ENCODE measurements at places on chromosomes 13 and 19.

DNA sequence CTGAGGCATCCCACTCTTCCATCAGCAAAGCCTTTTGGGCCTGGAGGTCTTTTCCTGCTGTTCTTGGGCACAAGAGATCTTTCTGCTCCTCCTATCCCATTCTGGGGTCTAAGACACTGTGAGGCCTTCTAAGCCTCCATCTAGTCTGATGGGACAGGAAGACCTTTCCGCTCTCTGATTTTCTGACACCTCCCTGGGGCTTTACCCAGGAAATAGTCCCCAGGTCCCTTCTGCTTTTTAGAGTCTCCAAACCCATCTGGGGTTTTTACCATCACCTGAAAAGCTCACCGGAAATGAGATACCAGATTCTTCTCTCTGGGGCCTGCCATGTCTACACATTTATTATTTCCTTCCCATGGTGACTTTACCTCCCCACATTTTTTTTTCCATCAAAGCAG, 21.1 kb downstream of the CLEC17A start:
- no peak for DNase-seq

GRCh38 chr13:87536899-87537298, 134.3 kb upstream of the SLITRK5 start:
- DNase-seq, result no peak

- no peak for DNase-seq
Measured at GRCh38 chr19:11151181-11151580, 4.4 kb downstream of the SPC24 start.

DNA sequence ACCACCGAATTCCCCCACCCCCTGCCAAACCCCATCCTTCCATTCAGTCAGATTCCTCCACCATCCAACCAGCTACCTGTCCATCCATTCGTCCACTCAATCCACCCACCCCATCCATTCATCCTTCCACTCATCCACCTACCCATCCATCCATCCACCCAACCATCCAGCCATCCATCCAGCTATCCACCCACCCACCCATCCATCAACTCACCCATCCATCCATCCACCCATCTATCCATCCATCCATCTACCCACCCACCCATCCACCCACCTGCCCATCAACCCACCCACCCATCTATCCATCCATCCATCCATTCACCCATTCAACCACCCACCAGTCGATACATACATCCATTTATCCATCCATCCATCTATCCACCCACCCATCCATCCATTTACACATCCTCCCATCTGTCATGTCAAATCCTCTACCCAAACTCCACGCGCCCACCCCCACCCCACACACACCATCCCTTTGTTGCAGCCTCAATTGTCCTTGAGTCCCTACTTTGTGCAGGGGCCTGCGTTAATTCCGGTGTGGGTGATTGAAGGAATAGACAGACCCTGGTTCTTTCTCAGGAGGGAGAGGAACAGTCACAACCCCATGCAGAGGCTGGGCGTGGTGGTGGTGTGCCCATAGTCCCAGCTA, 5.3 kb upstream of the SLC5A5 start:
- DNase-seq, result no peak

GRCh38 chr13:102376318-102376717, 25.5 kb downstream of the FGF14 start:
- no peak for DNase-seq

GRCh38 chr13:101218484-101218883, 197.8 kb downstream of the NALCN start:
- no peak for DNase-seq

DNA sequence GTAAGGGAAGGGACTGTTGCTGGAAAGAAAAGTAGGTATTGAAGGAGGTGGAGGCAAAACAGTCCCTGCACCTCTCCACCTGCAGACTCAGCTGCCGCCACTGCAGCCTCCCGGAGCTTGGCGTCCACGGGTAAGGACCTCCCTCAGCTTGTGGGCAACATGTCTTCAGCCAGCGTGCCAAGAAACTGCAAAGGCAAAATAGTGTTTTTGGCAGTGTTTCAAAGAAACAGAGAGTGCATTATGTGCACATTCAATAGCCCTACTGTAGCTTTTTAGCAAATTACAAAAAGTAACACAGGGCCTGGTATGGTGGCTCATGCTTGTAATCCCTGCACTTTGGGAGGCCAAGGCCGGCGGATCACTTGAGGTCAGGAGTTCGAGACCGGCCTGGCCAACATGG, 57.4 kb downstream of the ATP11A start:
- DNase-seq, result no peak

GRCh38 chr19:16033136-16033530, 43.2 kb upstream of the TPM4 start:
- DNase-seq, result no peak

DNA sequence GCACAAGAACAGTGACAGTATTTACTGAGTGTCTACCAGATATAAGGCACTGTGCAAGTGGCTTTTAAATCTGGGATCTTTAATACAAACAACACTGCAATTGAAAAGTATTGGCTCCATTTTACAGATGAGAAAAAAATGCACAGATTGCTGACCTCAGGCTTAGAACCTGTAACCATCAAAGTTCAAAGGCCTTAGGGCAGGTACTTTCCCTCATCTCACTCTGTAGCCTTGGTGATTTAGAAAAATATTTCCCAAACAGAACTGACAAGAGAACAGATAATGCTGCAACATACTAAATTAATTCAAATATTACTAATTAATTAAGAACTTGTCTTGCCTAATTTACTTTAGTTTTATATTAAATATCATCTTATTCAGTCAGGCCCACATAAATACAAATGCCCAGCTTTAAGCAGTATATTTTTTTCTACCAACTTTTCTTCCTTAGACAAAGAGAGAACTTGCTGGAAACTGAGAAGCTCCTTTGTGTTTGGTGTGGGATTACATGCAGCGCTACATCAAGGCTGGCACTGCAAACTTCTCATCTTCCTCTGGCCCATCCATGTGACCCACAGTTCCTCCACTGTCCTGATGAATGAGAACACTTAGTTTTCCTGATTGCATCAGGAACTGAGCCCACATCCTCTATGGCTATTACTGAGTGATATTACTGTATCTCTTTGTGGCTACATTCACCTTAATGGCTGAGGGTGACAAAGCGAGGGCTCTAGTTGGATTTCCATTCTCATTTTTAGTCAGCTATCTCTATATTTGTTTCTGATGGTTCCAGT, 302.1 kb downstream of the ENOX1 start:
- no peak for DNase-seq

DNA sequence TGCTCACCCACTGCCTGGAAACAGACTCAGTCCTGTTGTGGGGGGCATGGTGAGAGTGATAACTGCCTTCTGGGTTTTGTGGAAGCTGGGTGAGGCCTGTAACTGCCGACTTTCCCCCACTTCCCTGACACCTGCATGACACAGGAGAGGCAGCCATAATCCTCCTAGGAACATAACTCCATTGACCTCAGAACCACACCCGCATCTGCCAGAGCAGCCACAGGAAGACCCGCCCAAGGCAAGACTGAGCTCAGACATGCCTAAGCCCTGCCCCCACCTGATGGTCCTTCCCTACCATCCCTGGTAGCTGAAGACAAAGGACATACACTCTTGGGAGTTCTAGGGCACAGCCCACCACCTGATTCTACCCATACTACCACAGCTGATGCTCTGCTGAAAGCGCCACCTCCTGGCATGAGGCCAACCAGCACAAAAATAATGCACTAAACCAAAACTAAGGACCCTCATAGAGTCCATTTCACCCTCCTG, 326.7 kb downstream of the RBM26 start:
- DNase-seq, result no peak

DNA sequence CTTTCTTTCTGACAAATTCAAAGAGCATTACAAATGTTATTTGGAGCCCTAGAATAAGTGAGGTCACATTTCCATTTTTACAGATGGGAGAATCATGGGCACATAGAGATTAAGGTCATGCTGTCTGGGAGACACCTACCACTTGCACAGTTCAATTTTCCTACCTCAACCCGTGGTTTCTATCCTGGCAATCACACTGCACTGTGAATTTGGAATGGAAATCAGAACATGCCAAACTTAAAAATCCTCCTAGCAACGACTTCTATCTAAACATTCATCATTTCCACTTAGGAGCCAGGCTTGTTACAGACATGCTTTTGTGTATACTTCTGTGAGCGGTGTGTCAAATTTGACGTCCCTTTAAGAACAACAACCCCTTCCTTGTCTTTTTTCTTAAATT, 251.5 kb downstream of the DNAJC15 start:
- DNase-seq, result no peak

DNA sequence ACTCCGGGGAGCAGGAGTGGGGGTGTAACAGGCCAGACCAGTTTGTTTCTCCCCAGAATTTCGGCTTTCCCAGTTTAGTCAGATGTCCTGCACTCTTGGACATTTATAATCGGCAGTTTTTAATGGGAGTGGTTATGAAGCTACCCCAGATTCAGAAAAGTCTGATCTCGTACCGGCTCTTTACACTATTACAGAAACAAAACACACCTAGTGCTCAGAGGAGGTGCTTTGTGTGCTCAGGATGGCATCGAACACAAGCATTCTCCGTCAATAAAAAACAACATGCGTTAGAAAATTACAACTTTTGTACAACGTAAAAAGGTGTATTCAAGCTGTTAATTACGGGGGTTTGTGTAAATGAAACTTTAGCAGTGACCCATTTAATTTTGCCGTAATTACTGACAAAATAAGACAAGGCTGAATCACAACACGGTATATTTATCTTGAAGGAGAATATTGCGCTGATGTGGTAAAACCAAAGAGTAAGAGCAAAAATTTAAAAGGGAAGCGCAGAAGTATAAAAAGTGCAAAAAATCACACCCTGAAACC, 6.6 kb upstream of the SOX1 start:
- no peak for DNase-seq

DNA sequence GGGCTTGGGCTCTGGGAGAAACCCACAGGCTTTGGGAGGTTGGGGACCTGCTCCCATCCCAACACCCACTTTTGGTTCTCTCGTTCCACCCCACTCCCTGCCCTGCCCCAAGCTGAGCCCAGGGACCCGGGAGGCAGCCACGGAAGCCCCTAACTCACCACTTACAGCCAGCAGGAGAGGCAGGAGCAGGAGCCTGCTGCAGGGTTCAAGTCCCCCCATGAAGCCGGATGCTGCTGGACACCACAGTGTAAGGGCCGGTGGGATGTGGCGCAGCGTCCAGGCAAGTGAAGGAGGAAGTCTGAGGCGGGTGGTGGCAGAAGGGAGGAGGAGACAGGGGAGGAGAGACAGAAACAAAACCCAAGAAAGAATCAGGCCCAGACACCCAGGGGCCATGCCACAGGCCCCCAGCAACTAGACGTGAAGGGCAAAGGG, at the start of gene TYROBP:
TSS of gene TYROBP (minus strand) at position 286 of the 432 bp plus-strand sequence. CDS start at position 219, 67 bp downstream.
- DNase-seq, result no peak

- no peak for DNase-seq
Measured at GRCh38 chr13:46759846-46760245, 37.1 kb downstream of the ESD start.

DNA sequence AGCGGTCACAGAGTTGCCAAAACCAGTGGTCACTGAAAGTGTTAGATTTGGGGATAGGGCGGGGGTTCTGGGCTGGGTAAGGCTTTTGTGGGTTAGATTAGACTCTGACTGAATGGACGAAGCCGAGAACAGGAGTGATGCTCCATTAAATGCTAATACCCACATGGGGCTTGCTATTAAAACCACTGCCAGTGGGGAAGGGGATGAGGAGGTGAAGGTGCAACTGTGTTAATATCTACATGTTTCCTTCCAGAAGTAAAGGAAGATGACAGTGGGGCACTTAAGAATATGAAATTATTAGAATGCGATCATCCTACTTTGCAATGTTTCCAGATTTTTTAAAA, 573 bp upstream of the ZNF614 start:
- DNase-seq, result no peak

GRCh38 chr13:31236211-31236786, 36.5 kb downstream of the B3GLCT start:
- no peak for DNase-seq

GRCh38 chr13:73141292-73141771, 82.5 kb downstream of the KLF5 start:
- DNase-seq, result no peak

GRCh38 chr13:29844441-29844840, 6.0 kb downstream of the UBL3 start:
- no peak for DNase-seq

DNA sequence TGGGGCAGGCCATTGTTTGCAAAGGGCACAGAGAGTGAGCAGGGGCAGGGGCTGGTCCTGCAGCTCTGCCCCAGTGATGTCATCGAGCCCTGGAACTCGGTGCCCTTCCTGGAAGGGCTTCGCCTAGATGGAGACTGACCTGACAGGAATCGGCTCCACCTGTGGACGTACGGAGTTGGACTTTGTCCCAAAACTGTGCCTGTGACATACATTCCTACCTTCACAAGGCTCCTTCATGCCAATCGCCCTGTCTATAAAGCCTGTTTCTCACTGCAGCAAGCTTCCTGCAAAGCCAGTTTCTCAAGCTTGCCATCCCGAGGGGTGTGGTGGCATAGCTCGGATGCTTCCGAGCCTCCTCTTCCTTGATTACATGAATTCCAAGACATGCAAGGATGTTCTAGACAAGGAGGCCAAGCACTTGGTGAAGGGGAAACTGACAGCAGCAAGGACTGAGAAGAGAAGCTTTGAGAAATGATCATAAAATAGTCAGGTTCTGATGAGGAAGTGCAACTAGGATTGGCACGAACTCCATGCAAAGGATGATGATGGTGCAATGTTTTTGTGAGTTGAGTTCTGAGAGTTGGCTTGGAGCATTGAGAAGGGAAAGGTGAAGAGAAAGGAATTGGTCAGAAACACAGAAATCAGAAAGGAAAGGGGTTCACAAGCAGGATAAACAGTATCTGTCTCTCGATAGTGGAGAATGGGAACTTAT, 73.6 kb upstream of the STK24 start:
- DNase-seq, result no peak

GRCh38 chr19:7680606-7681339, at the start of gene TRAPPC5:
TSS of gene TRAPPC5 (plus strand) at chr19:7680833. CDS start at chr19:7682254, 1,421 bp downstream.
- peak; percentile 93 for DNase-seq

GRCh38 chr13:25422153-25422552, 50.4 kb downstream of the ATP8A2 start:
- no peak for DNase-seq

GRCh38 chr19:35209646-35210045, 18.9 kb downstream of the FAM187B start:
- no peak for DNase-seq

DNA sequence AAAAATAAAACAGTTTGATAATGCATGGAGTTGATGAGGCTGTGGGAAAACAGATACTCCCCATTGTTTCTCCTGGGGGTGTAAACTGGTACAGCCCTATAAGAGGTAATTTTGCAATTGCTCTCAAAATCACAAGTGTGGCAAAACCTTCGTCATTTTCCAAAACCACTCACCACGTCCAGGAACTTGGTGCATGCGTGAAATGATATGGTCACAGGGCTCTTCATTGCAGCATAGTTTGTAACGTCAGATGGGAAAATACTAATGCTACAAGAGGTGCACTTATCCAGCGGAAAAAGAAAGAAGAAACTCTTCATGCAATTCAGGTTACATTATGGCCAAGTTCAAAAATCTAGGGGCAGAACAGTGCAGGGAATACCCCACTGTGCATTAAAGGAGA, 11.9 kb upstream of the PLAUR start:
- DNase-seq, result no peak

Data from activated T-cell treated with anti-CD3 and anti-CD28 coated beads, Interleukin-2, amount 50 U/mL, for 48 hours (primary cell).